ENCODE measurements at places on chromosomes 5 and 9.

- no peak for DNase-seq
These were observed 95.2 kb downstream of the MVB12B start for GRCh38 chr9:126421567-126422428.

GRCh38 chr9:79639354-79639753 lies 67.6 kb downstream of the TLE4 start:
- no peak for DNase-seq

DNA sequence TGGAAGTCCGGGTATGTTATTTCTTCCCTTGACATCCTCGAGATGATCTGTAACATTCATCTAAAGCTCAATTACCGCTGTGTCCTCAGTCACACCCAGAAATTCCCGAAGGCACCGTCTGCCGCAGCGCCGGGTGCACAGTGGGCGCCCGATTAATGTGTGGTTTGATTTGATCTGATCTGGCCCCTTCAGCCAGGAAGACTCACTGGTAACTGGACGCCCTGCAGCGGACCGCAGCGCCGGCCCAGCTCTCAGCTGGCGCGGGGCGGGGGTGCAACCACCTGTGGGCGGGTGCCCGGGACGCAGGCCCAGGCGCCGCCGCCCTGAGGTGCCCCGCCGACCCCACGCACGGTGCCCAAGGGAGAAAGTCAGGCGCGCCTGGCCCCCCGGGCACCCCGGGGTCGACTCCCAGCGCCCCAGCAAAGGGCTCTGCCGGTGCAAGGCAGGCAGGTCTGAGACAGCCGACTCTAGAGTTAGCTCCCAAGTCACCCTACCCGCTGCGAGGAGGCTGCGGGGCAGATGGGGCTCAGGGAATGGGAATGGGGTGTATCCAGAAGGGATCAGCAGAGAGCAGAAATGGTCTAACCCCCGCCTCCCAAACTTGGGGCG lies 1.7 kb downstream of the EPB41L4B start:
- no peak for DNase-seq

DNA sequence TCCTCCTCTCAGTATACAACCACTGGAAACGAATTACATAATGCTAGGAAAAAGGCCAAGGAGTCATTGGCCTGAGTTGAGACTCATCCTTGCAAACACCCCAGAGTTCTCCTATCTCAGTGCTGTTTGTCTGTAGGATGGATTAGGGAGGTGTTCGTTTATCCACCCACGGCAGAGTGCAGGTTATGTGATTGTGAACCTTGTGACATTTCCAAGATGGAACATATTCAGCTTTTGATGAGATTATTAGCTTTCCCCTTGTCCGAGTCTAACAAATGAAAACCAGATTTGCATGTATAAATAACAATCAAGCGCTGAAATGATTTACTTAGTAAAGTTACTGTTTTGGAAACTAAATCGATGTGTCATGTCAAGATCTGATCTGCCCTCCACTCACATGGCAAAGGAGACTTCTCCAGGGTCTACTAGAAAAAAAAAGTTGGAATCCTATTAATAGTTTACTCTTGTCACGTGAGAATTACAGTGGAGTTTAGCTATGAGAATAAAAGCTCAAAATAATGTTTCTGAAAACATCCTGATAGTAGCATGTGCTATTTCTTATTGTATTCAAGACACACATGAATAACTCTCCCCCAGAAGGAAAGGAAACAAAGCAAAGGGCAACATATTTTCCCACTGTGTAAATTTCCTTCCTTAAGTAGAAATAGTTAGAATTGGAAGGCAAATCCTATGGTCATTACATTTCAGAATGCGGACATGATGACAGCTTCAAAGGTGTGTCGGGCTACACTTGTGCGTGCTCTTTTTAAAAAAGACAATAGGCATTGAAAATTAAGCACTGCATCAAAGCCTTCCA lies 600.4 kb downstream of the EBF1 start:
- DNase-seq, result no peak

DNA sequence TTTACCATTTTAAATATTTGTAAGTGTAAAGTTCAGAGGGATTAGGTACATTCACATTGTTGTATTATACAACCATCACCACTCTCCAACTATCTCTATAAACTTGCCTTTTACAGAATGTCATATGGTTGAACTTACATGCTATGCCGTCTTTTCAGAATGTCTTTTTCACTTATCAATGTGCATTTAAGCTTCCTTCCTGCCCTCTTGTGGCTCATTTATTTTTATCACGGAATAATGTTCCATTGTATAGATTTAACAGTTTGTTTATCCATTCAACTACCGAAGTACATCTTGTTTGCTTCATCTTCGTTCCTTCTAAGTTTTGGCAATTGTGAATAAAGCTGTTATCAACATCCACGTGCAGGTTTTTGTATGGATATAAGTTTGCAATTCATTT lies 133.3 kb upstream of the C6 start:
- DNase-seq, result no peak

GRCh38 chr5:177968661-177969211 lies 27.3 kb downstream of the PROP1 start:
- no peak for DNase-seq

DNA sequence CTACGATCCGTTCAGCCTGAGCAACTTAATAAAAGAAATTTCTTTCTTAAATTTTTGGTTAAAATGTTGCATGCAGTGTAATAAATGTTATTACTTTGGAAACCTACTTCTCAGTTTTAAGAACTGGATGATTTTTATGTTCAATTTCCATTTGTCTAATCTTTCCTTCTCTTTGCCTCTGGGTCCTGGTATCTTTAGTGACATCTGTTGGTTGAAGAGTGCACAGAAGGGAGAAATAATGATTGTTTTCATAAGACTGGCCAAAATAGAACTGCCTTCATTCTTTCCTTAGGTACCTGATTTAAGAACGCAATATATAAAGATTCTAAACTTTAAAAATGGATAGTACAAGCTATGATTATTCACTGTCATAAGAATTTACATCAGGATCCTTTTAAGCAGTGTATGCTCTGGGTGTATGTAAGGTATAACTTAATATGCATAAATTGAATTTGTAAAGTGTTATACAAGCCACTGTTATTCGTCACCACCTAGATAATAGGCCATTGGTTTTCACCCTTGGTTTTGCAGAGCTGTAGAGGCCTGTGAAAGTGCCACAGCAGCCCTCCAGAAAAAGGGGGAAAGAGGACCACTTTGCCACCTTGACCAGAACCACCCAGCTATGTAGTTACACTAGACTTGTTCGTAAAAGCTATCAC lies 82.8 kb upstream of the TLX3 start:
- no peak for DNase-seq

DNA sequence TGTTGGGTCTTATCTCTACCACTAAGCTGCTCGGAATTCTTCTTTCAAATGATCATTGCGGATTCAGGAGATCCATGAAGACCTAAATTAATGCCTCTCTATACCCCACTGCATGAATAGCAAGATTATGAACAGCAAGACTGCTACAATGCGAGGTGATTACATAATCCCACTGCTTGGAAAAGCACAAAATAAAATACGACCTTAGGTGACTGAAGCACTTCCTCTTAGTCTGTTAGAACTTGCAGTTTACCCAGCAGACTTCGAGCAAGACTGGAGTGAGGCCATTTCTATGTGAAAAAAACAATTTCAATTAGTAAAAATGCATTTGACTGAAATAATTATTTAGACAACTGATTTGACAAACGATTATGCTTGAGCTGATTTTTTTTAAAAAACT lies 59.8 kb downstream of the SH3RF2 start:
- DNase-seq, result no peak

- no peak for DNase-seq
These were observed 168.6 kb upstream of the MVB12B start for GRCh38 chr9:126157826-126158587.

DNA sequence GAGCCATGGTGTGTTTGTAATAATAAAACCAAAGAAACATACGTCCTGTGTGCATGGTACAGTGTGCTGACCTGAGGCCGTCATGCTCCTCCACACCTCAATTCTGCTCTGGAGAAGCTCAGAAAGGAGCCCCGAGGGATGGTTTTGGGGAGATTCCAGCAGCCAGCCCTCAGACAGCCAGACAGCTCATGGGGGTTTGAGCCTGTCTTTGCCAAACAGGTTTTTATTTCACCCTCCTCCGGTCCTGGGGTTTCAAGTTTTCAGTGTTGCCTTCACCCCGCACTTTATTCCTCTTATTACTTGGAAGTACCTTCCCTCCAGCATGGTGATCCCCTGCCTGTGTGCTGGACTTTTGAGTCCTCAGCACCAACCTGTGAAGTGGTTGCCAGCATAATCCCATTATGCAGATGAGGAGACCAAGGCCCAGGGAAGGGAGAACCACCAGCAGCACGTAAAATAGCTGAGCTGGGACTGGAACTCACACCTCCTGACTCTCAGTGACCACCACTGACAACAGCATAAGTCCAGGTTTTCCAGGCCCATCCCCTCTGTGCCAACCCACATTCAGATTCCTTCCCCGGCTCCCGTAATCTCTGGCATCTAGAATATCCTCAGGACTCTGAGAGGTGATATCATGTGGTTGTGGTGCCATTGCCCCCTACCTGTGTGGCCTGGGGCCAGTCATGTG lies 35.1 kb downstream of the TGFBI start:
- DNase-seq, result no peak
